ENCODE measurements at places on chromosomes 2 and 18.

GRCh38 chr2:85405201-85406059 lies 4.7 kb downstream of the CAPG start:
- no peak for DNase-seq

GRCh38 chr2:214497489-214497888 lies 86.6 kb downstream of the VWC2L start:
- DNase-seq: no peak

GRCh38 chr18:41645589-41646360 lies 309.3 kb upstream of the PIK3C3 start:
- no peak for DNase-seq

DNA sequence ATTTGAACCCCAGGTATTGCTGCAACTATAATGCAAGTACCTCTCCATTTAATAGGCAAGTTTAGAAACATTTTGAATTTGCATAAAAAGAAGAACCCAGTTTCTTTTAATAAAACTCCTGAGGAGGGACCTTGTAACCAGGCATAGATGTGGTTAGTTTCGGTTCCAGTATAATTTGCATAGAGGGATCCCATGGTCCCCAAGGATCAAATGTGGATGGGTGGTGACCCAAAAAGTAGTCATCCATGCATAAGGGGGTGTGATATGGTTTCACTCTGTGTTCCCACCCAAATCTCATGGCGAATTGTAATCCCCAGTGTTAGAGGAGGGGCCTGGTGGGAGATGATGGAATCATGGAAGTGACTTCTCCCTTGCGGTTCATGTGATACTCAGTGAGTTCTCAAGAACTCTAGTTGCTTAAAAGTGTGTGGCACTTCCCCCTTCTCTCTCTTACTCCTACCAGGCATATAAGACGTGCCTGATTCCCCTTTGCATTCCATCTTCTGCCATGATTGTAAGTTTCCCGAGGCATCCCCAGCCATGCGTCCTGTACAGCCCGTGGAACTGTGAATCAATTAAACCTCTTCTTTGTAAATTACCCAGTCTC lies 40.2 kb upstream of the SKA1 start:
- no peak for DNase-seq

DNA sequence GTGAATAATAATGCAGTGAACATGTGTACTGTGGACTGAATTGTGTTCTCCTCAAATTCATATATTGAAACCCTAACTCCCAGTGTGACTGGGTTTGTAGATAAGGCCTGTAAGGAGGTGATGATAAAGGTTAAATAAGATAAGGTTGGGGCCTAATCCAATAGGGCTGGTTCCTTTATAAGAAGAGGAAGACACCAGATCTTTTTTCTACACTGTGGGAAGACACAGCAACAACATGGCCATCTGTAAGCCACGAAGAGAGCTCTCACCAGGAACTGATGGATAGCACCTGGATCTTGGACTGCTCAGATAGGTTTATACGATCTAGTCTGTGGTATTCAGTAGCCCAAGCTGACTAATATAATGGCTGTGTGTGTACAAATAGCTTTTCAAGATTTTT lies 66.8 kb downstream of the BMPR2 start:
- DNase-seq: no peak

DNA sequence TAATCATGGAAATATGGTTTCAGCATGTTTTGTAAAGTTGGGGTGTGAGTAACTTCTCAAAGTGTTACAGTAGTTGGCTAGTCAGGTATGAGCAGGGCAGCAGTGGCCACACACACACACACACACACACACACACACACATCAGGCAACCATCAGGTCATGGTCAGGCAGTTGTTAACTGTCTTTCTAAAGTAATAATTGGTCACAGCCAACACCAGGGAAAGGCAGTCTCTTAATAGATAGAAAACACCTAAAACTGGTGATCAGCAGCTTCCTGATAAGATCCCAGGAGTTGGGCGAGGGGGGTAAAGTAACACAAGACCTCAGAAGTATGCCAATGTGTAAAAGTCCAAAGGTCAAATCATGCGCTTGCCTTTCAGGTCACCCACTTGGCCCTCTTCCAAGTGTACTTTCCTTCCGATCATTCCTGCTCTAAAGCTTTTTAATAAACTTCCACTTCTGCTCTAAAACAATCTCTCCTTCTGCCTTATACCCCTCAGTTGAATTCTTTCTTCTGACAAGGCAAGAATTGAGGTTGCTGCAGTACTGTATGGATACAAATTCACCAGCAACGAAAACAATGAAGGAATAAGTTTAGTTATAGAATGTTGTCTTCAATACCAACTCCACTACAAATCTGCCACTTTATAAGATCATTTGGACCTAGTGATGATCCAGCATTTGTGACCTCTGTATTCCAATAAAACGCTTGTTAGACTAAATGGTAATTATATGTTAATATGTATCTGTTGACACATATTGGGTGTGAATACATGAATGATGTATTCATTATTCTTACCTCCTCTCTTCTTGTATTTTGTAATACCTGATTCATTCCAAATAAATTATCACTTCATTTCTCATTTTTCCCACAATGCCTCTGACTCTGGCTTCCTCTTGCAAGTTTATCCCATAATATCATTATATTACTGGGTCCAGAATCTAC lies 254.3 kb downstream of the METTL4 start:
- no peak for DNase-seq

DNA sequence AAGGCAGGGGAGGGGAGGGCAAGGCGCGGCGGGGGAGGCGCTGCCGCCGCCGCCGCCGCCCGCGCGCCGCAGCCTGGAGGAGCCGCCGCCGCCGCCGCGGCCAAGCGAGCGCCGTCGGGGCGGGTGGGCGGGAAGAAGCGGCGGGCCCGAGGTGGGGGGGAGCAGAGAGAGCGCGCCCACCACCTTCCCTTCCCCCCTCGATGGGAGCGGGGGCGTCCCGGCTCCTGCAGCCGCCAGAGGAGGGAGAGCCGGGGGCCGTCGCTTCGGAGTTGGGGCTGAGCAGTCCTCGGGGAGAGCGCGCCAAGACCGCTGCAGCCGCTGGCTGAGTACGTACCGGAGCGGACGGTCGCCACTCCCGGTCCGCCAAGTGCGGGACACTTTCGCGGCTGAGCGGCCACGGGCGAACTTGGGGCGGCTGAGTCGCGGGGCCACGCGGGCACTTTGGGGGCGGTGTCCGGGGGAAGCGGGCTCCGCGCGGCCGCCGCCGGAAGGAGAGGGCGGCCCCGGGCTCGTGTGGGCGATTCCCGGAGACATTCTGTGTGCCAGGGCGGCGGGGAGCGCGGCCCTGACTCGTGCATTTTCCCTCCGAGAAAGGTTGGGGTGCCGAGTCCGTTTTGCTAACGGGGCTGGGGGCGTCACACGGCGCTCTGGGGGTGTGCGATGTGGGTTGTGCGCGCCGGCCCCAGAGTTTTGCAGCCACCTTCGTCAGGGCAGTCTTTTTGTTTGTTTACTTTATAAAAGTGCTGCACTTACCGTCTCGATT lies at the start of gene NAB1:
NAB1 (plus strand) TSS at position 49 of the 763 bp plus-strand sequence. CDS start 10,094 bp downstream, outside the sequence.
- DNase-seq: no peak

DNA sequence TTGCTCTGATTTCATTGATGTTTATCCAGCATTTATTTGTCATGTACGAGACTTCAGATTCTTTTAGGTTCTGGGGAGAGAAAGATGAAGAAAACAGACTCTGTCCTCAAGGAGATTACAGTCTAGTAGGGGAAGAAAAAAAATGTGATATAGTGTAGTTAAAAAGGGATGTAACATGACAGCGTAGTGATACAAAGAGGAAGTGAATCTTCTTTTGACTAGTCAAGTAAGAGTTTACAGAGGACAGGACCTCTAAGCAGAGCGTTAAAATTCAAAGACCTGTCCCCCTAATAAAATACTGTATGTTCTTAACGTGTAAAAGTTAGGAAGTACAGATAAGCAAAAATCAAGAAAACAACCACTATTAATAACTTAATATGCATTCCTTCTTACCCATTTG lies 47.7 kb downstream of the NCOA1 start:
- DNase-seq: no peak

DNA sequence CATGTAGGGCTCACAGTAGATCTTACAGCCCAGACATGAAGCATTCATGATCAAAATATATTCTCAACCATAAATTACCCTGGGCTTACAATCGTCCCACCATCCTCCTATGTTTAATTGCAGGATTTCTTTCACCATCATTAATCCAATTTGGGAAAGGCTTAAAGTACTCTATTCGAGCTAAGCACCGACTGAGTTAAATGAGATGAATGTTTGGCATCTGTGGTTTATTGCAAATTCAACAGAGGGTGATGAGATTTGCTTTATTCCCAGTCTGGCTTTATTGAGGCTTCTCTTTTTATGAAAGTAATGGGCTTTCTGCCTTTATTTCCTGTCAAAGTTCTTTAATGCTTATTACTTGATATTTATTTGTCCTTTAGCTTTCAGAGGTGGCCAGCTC lies 159.0 kb downstream of the METTL4 start:
- no peak for DNase-seq

GRCh38 chr2:7867867-7868266 lies 814.0 kb upstream of the ID2 start:
- DNase-seq: peak; percentile 46

DNA sequence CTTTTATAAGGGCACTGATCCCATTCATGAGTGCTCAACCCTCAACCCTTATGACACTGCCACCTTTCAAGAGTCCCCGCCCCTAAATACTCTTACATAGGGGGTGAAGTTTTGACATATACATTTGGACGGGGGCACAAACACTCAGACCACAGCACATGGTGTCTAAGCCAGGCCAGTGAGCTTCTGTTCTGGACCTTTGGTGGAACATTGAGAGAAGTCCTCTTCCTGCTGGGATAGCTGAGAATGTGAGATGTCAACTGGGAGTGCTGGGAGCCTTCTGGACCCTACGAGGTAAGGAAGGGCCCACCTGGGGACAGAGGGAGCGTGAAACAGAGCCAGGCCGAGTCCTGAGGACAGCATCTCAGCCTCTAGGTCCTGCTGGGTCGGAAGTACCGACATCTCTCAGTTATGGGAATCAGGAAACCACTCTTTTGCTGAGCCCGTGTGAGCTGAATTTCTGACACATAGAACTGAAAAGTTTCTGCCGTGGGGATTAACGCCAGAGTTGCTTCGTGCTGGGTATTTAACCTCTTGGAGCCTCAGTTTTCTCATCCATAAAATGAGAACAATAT lies 114.9 kb downstream of the PDCL3 start:
- DNase-seq: no peak

DNA sequence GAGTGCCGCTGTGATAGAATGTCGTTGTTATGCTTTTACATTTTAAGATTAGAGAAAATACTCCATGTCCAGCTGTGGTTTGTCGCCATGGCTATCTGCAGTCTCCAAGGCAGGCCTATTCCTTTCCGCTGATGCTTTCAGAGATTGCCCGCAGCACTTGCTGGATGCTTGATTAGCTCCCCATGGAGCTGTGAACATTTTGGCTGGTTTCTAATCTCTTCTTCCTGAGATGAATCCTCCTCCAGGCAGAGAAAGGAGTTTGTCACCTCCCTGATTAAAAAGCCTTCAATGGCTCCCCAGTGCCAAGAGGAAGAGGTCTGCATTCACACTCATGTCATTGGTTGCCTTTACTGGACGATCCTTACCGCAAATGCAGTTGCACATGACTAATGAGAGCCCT lies 32.6 kb upstream of the LPIN1 start:
- no peak for DNase-seq
